ENCODE measurements at places on chromosomes 11 and 22.
A peak's percentile ranks its signal among the peaks of the same experiment; 100 is the strongest.

- DNase-seq: peak; percentile 94
Observed at GRCh38 chr22:35376728-35377472, 4.0 kb upstream of the HMOX1 start.

GRCh38 chr11:33383075-33383919 lies 126.1 kb downstream of the HIPK3 start:
- no peak for DNase-seq

- no peak for DNase-seq
Observed at GRCh38 chr22:46568102-46568809, 30.8 kb upstream of the CELSR1 start.

DNA sequence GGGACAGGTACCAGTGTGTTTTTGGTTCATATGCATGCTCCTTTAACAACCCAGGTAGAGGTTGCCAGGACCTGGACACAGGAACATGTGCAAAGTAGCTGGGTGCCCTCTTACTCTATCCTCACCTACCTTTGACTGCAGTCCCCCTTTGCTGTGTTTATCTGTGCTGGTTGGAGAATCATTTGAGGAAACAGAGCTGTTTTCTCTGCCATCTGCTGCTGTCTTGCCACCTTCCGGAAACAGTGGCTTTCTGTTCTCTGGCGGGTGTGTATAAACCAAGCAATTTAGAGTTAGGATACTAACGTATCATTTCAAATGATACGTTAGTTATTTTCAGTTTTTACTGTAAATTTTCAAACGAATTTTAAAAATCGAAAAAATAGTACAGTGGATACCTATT lies 171.9 kb upstream of the TTC12 start:
- no peak for DNase-seq

GRCh38 chr11:96145163-96145585 lies 197.8 kb downstream of the MAML2 start:
- peak; percentile 88 for DNase-seq

GRCh38 chr22:19062139-19062942 lies 59.9 kb downstream of the DGCR2 start:
- DNase-seq: peak; percentile 1
